ENCODE measurements at places on chromosomes 16 and 17. TPM values are rescaled to one million over a fixed set of nuclear protein-coding genes. Genes with fewer than 3 reads are reported as not detected.

Gene PPP1R27
- total RNA-seq = not detected

Gene TBX21
- 10.8 TPM for total RNA-seq

Gene ZDHHC1
- total RNA-seq = 13.6 TPM

Gene MYO15A
- total RNA-seq = 0.70 TPM

Gene DOC2A
- 2.4 TPM for total RNA-seq

Gene FZD2
- 2.8 TPM for total RNA-seq

Gene FBXO39
- total RNA-seq = not detected

Gene PPM1E
- total RNA-seq = 0.72 TPM

Gene C16orf92
- not detected for total RNA-seq

Gene PDIA2
- 0.39 TPM for total RNA-seq

Gene KRTAP17-1
- total RNA-seq = not detected

Gene KRT12
- total RNA-seq = not detected

Gene TMEM100
- 3.9 TPM for total RNA-seq

Gene CCL7
- total RNA-seq = not detected

Gene TEX14
- total RNA-seq = not detected

Gene TNP2
- total RNA-seq = not detected

Gene CTU2
- 20.3 TPM for total RNA-seq

Gene CCL1
- not detected for total RNA-seq

Gene B9D1
- 8.9 TPM for total RNA-seq

Gene TBC1D3
- total RNA-seq = not detected

Gene C1QL1
- 0.20 TPM for total RNA-seq

Gene SPN
- 21.6 TPM for total RNA-seq

Gene SCNN1B
- total RNA-seq = 6.3 TPM

Gene SLC16A6
- total RNA-seq = 6.2 TPM

Gene ZNF469
- total RNA-seq = 2.4 TPM

Gene C17orf78
- not detected for total RNA-seq

Gene HS3ST3B1
- 17.9 TPM for total RNA-seq

Gene TNK1
- 5.9 TPM for total RNA-seq

Gene ORMDL3
- total RNA-seq = 61.4 TPM

Gene PLA2G10
- total RNA-seq = not detected

Gene SENP3
- total RNA-seq = 71.7 TPM

Gene ATP2A3
- 229 TPM for total RNA-seq

Gene PRSS53
- total RNA-seq = 2.4 TPM

Gene CLEC3A
- total RNA-seq = not detected

Gene SOST
- total RNA-seq = not detected

Gene CD300LB
- 5.5 TPM for total RNA-seq

Gene CTF1
- total RNA-seq = not detected

Gene HOXB8
- not detected for total RNA-seq
